ENCODE measurements at places on chromosomes 16 and 17. TPM values are rescaled to one million over a fixed set of nuclear protein-coding genes. Genes with fewer than 3 reads are reported as not detected.

Gene C1QL1
- total RNA-seq, result 1.2 TPM

DNA sequence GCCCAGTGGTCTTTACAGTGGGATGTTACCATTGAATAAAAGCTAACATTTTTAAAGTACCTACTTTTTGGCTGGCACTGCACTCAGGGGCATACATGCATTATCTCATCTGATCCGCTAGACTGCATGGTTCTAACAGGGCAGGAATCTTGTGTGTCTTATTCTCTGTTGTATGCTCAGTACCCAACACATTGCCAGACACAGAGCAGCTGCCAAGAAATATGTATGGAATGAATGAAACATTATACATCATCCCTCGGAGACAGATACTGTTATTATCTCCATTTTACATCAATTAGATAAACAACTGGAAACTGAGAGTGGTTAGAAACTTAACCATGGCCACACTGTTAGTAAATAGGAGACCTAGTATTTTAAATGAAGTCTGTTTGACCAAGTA is 74.1 kb upstream of the CDH11 start:
- DNase-seq, result peak; percentile 85

- DNase-seq, result no peak
These were observed 8.1 kb upstream of the PMP22 start for GRCh38 chr17:15273141-15273793.

DNA sequence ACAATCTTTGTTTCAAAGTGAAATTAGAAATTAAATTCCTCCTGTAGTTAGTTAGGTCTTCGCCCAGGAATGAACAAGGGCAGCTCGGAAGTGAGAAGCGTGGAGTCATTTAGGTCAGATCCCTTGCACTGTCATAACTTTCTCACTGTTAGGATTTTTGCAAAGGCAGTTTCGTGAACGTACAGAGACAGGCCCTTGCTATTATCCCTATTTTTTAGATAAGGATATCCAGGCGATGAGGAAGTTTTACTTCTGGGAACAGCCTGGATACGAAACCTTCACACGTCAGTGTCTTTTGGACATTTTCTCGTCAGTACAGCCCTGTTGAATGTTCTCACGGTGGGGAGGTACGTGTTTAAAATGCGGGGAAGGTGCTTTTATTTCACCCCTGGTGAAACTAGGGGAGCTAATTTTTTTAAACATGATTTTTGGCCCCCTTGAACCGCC is 318 bp upstream of the RBL2 start:
- no peak for DNase-seq

DNA sequence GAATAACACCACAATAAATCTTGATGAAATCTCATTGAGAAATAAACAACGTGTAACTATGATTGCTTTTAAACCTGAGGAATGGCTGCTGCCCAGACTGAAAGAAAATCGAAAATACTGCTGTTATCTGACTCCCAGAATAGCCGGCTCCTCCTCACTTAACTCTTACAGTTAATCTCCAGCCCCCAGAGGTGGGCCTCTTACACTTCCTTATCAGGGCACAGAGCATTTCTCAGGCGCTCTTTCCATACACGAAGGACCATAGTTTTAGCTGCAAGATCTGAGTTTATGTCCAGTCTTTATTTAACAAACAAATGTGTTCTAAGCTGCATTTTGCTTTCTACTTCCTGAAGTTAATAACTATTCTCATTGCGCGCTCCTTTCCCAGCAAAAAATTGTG is 206.9 kb downstream of the MAP2K4 start:
- DNase-seq, result no peak

DNA sequence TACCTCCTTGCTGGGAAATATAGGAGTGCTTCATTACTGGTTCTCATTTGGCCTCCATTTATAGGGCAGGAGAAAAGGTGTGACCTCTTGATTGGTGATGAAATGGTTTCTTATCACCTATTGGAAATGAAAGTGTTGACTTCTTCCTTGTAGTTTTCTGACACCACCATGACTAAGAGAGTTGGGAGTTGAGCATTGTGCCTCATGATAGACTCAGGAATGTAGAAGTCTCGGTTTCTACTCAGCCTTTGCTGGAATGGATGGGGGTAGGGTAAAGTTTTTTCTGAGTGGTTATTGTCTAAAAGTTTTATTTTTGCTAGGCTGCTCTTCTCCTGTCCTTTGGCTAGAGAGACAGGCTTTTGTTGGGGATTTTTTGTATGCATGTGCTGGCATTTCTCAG is 117.4 kb downstream of the PHKB start:
- DNase-seq, result no peak

All from tongue (tissue), 3 donors.